ENCODE measurements at places on chromosomes 5 and 9.

GRCh38 chr5:145178641-145179523, 656.3 kb downstream of the PRELID2 start:
- no peak for DNase-seq

DNA sequence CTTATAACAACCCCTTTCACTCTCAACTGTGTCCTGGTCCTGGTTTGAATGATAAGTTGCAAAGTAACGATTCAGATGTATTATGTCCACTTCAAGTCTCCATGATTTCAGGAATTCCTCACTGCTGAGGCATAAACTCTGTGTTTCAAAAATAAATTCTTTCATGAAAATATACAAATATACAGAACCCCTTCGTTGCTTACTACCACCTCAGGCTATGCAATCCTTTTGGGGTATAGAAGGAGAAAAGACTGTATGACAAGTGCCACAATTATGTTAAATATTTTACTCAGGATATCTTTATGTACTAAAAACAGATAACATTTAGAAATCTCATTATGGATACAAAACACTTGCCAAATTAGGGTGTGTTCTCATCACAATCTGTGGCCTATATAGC, 190.7 kb downstream of the KCTD16 start:
- no peak for DNase-seq

DNA sequence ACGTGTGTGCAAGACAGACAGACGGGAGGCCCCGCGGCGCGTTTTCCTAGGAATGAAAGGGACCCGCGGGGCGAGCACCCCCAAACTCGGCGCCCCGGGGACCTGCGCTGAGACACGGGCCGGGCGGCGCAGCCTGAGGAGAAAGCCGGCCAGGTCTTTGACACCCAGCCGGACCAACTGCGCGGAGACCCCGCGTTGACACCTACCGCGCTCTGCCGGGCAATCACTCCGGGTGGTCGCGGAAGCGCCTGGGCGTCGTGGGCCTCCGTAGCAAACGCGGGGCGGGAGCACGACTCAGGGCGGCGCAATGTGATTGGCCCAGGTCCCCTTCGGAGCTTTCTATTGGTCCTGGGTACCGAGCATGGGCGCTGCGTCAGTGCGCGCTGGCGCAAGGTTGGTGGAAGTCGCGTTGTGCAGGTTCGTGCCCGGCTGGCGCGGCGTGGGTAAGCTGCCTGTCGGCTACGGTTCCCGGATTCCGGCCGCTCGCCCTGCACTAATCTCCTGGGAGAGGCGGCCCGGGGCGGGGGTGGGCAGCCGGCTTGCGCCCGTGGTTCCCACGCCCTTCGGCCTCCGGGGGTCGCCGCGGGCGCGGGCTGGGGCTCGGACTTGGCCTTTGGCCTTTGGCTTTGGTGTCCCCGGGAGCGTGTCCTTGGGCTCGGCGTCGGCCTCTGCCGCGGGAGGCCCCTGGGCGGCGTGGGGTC, at the start of the genes FASTKD3 and MTRR:
FASTKD3 (minus strand) TSS at position 259 of the 701 bp plus-strand sequence. CDS start 948 bp downstream, outside the sequence.
MTRR (plus strand) TSS at position 376 of the 701 bp plus-strand sequence. CDS start 1,647 bp downstream, outside the sequence.
- DNase-seq = peak; percentile 87

DNA sequence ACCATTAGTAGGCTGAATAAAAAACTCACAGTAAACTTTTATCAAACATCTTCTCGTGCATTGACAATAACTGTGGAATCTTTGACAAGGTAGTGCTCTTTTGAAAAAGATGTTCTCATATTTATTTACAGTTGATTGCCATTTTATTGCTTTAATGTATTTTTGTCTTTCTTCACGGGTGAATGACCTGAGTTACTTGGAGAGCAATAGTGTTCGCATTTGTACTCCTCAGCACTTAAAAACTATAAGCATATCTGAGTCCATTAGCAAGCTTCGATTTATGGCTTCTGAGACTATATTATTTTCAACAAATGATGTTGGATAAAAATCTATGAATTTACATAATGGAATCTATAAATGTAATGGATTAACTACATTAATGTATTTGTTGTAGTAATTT, 1012.3 kb downstream of the CDH9 start:
- no peak for DNase-seq

DNA sequence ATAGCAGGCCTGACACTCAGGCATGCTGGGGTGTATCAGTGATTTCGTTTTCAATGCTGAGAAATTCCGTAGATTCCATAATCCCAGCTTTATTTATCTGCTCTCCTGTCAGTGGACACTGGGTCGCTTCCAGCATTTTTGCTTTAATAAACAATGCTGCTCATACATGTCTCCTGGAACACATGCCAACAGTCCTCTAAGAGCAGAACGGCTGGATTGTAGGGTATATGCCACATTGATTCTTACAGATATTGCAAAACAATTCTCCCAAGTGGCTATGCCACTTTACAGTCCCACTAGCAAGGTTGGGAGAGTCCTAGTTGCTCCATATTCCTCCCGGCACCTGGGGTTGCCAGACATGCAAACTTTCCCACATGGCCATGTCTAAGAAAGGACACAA, 81.9 kb downstream of the RAPGEF1 start:
- DNase-seq = no peak

GRCh38 chr5:10617103-10617502, 53.2 kb downstream of the ANKRD33B start:
- no peak for DNase-seq

GRCh38 chr9:69497816-69498215, 172.8 kb downstream of the ENTREP1 start:
- DNase-seq = no peak

GRCh38 chr5:82784521-82784920, 292.7 kb downstream of the TMEM167A start:
- DNase-seq = no peak

GRCh38 chr5:172082180-172082579, 75.7 kb upstream of the FBXW11 start:
- DNase-seq = no peak

- DNase-seq = no peak
Measured at GRCh38 chr5:10519729-10520128, 44.1 kb upstream of the ANKRD33B start.

DNA sequence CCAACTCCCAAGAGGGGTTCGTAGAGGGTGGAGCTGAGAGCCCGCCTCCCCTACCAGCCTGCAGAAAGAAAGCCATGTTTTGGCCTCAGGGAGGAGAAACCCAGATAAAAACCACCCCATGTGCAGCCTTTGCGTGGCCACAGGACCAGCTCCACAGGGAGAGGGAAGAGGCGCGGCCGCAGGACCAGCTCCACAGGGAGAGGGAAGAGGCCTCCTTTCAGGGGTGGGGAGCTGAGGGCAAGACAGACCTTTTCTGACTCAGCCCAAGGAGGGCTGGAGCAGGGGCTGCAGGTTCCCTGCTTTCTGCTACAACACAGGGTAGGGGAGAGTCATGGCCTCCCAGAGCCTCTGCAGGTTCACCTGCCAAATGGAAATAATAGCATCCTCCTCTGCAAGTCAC, 37.6 kb upstream of the KCNMB1 start:
- no peak for DNase-seq

GRCh38 chr5:40681363-40682153, 1.8 kb downstream of the PTGER4 start:
- peak; percentile 41 for DNase-seq

DNA sequence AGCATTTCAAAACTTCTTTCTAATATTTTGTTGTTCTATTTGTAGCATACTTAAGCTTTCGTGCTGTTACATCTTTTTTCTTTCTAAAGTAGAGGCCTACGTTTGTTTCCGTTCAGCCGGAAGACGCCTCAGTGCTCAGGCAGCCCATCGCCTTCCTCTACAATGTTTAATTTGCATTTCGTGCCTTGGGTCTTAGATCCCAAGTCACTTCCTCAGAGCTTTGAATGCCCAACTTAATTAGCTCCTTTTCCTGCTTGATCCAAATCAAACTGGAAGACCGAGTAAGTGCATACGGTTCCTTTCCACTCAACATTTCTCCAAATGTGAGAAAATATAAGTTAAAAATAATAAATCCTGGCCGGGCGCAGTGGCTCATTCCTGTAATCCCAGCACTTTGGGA, 43.2 kb downstream of the MRPL36 start:
- DNase-seq = no peak

DNA sequence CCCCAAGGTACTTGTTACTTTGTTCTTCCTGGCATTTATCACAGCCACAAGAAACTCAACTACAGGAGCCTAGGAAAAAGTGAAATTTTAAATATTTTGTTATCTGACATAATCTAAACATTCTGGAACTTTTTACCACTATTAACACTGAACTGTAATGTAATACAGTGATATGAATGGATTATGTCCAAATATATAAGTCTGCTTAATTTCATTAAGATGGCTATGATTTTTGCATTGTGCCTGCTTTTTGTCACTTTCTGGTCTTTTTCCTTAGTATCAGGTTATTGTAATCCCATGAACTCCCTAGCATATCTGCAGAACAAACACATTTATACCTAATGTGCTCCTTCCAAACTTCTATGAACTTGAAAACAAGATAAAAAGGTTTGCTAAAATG, 35.8 kb downstream of the PJA2 start:
- no peak for DNase-seq

DNA sequence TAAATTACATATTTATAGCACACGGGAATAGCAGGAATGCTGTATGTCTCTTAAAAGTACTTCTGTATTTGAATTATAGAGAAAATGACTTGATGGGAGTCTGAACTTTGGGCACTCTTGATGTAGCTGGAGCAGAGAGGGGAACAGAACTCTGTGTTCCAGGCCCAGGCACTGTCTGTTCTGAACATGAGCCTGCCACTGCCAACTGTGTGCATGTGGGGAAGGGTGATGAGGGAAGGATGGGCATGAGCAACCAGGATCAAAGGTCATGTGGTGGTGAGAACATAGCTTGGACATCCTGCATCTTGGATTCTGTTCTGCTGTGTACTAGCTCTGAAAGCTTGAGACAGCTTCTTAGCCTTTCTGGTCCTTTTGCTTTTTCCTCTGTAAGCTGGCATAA, 16.4 kb upstream of the ZBED3 start:
- no peak for DNase-seq

- DNase-seq = no peak
Measured at GRCh38 chr9:93562157-93562556, 14.2 kb upstream of the PHF2 start.

- DNase-seq = no peak
Measured at GRCh38 chr9:15158064-15158463, 149.0 kb downstream of the TTC39B start.

Measured in activated T-helper 1 cell treated with anti-CD3 and anti-CD28 coated beads, Interleukin-12 subunit alpha, Interleukin-12 subunit beta, Interleukin-2, Interleukin-4 antibody, amounts not matched to agents 30 ng/mL and 10 ng/mL and 1 ng/mL, durations not matched to agents 14 hours and 24 hours and 36 hours (primary cell).